Aortic smooth muscle cell (primary cell): ENCODE measurements at places on chromosomes 4 and X. TPM values are rescaled to one million over a fixed set of nuclear protein-coding genes. Genes with fewer than 3 reads are reported as not detected.

The C4orf36 gene
- total RNA-seq: 0.26 and 0.31 TPM in 2 replicates

The TIMP1 gene
- 439 and 508 TPM in 2 replicates for total RNA-seq

The STK32B gene
- 4.1 and 4.6 TPM in 2 replicates for total RNA-seq

The FREM3 gene
- 0.40 and 0.44 TPM in 2 replicates for total RNA-seq

The ZXDB gene
- total RNA-seq: 9.6 and 11.0 TPM in 2 replicates

The BEND2 gene
- not detected in 2 replicates for total RNA-seq
